ENCODE measurements at places on chromosomes 1 and 21.

DNA sequence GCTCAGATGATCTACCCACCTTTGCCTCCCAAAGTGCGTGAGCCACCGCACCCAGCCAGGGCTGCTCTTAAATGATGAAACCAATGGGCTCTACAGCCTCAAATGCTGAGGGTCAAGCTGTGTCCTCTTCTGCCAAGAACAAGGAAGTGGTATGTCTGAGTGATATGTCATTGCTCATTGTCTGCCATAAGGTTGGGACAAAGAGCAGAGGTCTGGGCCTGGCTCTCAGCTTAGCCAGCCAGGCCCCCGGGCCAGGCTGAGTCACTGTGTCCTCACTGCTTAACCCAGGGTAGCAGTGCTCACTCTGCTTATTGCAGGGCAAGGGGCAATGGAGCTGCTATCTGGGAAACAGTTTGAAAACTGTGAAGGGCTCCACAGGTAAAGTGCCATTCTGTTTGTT is 8.3 kb upstream of the ETS2 start:
- DNase-seq: no peak

GRCh38 chr21:46048926-46049889 is 48.7 kb upstream of the COL6A2 start:
- DNase-seq: no peak

DNA sequence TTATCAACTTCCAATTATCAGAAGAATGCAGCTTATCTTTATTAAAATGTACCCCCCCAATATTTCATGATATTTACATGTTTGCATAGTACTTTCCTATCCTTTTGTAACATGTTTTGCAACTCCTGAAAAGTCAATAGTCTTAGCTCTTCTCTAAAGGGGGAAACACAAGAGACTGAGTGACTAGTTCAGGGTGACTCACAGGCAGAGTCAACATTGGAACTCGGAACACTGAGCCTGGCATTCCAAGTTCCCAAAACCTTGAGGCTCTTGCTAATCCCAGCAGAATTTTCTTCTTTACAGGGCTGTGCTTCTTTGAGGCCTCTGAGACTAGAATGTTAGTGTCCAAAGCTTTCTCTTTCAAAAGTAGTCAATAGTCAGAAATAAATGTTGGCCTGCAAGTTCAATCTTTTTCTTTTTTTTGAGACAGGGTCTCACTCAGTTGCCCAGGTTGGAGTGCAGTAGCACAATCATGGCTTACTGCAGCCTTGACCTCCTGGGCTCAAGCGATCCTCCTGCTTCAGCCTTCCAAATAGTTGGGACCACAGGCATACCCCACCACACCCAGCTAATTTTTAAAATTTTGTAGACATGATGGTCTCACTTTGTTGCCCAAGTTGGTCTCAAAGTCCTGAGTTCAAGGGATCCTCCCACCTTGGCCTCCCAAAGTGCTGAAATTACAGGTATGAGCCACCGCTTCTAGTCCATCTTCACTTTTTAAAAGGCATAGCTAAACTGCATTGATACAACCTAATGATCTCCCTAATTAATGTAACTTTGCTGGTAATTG is 37.5 kb downstream of the ZNF281 start:
- peak; percentile 82 for DNase-seq

- DNase-seq: no peak
Measured at GRCh38 chr1:91397605-91398004, 7.0 kb downstream of the HFM1 start.

DNA sequence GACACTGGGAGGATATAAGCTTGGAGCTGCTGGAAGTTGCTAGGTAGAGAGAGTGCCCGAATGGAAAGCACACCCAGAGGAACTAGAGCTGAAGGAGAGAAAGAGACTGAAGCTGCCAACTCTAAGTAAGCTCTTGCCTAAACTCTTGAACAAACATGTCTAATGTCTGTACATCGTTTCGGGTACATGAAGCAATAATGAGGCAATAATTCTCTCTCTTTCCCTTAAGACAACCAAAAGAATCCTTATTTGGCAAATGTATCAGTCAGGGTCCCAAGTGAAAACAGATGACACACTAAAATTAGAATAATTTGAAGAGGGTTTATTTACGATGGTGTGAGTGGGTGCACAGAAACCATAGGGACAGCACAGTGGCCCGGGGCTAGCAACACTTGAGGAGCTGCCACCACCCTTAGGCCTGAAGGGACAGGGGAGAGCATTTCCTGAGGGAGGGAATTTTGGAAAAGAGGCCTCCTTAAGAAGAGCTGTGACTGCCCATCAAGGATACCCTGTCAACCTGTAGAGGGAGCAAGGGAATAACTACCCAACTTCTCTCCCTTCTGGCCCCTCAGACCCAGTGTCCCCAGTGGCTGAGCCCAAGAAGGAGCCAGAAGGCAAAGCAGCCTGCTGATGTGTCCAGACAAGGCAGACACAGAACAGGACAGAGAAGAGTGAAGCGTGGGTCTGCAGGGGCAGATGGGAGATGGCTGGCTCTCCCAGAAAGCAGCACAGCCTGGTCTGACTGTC is 36.1 kb upstream of the KHDRBS1 start:
- DNase-seq: no peak

GRCh38 chr1:21775550-21775914 is 7.4 kb downstream of the USP48 start:
- DNase-seq: no peak

DNA sequence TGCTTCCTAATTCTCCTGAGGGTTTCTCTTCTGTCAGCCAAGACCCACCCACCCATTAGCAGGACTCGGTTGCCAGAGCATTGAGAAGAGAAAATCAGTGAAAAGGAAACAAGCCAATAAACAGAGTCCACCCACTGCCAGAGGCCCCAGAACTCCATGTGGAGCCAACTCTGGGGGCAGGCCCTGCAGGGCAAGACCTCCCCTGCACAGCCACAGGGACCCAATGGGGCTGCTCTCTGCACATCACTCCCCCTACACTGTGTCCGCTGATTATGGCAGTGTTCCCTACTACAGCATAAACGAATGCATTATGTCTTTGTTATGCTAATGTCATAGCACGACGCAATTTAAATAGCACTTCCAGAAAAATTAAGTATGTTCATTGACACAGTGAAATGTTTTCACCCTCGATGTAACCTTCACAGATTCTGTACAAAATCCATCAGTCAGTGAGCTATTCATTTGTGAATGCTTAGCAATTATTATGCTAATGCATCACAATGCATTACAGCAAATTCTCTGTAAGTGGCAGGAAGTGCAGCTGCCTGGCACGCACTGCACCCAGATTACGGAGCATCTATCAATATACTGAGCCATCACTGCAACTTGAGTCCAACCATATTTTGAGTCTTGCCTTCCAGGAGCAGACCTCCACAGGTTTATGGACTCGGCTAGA is 56.4 kb downstream of the GRIK3 start:
- DNase-seq: no peak

DNA sequence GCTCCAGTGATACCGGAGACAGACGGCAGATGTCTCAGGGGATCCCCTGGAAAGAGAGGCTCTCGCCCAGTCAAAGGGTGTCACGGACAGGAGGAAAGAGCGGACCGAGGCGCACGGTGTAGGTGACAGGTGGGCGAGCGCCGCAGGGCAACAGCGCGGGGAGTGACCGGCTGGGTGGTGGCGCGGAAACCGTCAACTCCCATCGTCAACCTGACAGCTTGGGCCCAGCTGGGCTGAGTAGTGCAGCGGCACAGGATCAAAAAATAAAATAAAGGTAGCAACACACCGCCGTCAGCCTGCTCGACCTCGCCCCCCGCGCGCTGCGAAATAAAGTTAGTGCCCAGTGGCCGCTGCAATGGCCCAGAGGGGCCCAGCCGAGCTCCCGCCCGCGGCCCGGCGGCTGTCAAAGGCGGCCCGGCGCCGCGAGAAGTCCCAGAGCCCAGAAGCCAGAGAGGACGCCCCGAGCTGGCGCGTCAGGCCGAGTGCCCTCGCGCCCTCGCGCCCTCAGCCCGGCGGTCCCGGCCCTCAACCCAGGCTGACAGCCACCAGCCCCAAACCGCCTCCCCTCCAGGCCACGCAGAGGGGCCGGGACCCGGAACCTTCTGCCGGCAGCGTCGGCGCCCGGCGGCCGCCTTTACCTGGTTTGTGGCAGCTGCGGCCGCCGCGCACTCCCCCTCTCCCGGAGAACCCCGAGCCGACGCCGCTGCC is at the start of gene LYST:
Gene LYST, minus strand, starts transcription at position 702 of the 708 bp plus-strand sequence. CDS start 36,489 bp downstream, outside the sequence.
- DNase-seq: no peak

- no peak for DNase-seq
Measured at GRCh38 chr1:234963904-234964702, 164.5 kb downstream of the TOMM20 start.

DNA sequence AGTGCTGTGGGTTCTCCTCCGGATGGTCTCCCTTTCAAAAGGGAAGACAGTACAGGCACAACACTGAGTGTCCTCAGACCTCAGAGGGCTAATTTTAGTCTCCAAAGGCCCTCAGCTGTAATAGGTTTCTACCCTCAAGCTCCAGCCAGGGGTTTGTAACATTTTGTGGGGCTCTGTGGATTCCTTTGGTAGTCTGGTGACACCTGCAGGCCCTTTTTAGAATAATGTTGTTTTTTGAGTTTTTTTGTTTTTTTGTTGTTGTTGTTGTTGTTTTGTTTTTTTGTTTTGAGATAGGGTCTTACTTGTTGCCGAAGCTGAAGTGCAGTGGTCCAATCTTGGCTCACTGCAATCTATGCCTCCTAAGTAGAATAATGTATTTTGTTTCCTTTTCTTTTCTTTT is 15.0 kb upstream of the TMEM201 start:
- DNase-seq: no peak

GRCh38 chr1:171457412-171457811 is 27.9 kb upstream of the PRRC2C start:
- no peak for DNase-seq

DNA sequence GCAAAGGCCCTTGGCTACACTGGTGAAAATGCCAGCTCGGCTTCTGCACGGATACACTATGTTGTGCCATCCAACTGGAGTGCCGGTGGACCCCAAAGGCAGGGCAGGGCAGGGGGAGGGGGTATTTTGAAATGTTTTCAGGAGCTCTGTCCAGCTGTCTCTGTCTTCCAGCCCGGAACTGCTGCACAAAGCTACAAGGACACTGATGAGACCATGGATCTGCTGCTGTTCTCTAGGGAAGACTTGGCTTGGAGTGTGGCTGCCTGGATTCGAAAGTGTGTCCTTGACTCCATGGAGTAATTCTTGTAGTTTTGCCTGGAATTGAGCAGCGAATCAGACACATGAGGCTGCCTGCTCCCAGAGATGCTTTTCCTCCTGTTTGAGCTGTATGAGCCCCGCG is 42.4 kb downstream of the TTC39A start:
- no peak for DNase-seq

DNA sequence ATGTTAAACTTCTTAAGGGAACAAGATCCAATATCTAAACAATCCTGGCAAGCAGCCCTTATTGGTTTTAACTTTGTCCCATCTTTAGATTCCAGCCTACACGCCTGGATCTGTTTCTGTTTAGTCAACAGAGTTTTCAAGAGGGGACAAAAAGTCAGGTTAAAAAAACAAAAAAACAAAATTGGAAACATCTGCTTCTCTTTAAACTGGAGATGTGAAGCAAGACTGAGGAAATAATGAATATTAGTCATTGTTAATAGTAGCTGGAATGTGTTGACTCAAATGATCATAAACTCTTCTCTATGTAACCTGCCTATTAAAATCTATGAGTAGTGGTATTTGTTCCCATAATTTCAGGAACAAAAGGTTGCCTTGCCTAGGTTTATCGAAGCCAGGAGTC is 55.0 kb downstream of the NID1 start:
- DNase-seq: no peak

GRCh38 chr1:174407665-174408064 is 40.1 kb upstream of the GPR52 start:
- DNase-seq: no peak

GRCh38 chr1:64073705-64074104 is 129.7 kb upstream of the UBE2U start:
- DNase-seq: no peak

GRCh38 chr1:70204600-70204999 is 779 bp downstream of the LRRC40 start:
- DNase-seq: no peak

GRCh38 chr1:180246579-180246978 is 16.5 kb downstream of the LHX4 start:
- DNase-seq: no peak

GRCh38 chr1:64934878-64935275 is 31.5 kb downstream of the JAK1 start:
- no peak for DNase-seq

GRCh38 chr1:12472798-12473551 is 145.0 kb downstream of the DHRS3 start:
- DNase-seq: no peak

- no peak for DNase-seq
Measured at GRCh38 chr1:153428791-153429190, 12.5 kb downstream of the S100A7A start.

DNA sequence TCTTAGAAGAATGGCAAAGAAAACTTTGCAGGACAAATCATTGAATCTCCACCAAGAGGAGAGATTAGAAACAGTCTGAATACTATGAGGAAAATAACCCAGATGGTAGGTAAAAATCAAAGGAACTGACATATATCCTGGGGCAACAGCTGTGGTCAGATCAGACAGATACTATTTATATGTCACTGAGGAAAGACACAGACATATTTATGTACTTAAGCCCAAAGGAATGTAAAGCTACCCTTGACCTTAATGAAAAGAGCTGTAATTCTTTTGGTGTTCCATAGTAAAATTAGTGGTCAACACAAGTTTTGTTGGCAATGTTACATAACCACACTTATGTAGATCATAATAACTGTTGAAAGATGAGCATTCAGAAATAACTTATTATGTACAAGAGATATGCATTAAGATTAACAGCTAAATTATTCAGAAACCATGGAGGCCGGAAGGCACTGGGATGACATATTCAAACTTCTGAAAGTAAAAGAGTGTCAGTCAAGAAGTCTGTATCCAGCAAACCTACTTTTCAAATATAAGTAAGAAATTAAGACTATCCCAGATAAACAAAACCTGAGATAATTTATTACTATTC is 166.1 kb upstream of the SAMSN1 start:
- DNase-seq: no peak

DNA sequence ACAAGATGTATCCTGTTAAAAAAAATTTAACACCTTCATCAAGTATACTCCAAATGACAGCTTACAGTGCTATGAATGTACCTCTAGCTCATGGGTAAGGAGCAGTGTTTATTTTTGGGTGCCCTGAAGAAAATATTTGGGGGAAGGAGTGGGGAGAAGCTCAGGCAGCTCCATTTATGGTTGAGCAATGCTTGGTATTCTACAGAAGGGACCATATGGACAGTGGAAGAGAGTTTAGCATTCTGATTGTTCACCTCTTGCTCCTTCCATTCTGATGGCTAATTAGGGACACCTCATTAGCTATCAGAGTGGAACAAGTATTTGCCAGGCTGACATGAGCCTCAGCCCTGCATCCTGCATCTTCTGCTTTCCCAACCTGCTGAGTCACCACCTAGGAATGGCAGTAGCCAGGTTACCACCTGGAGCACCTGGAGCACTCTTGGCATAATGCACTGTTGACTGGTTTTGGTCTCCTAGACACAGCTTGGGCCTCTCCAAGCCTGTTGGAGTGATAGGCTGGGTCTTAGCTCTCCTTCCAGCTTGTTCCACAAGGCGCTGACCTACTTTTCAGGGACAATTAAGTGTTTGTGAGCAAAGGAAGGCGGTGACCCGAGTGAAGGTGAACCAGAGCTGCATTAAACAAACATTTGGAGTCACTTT is 62.0 kb upstream of the MACF1 start:
- no peak for DNase-seq

- DNase-seq: no peak
Measured at GRCh38 chr1:224245188-224245587, 62.1 kb downstream of the DEGS1 start.

- DNase-seq: no peak
Measured at GRCh38 chr1:203597331-203598090, 29.1 kb upstream of the ATP2B4 start.

Measured in Panc1 (cell line).